ENCODE measurements at places on chromosomes 16 and 17.

DNA sequence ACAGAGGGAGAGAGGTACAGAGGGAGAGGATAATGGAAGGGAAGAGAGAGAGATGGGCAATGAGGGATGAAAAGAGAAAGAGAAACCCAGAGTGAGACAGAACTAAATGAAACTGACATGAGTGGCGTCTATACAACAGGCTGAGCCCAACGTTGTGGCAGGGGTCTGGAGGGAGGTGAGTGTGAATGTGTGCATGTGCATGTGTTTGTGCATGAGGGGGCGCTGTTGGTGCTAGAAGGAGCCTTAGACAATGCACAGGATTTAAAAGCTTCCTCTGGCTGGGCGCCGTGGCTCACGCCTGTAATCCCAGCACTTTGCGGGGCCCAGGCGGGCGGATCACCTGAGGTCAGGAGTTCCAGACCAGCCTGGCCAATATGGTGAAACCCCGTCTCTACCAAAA, 454.8 kb upstream of the CDH11 start:
- DNase-seq = no peak

DNA sequence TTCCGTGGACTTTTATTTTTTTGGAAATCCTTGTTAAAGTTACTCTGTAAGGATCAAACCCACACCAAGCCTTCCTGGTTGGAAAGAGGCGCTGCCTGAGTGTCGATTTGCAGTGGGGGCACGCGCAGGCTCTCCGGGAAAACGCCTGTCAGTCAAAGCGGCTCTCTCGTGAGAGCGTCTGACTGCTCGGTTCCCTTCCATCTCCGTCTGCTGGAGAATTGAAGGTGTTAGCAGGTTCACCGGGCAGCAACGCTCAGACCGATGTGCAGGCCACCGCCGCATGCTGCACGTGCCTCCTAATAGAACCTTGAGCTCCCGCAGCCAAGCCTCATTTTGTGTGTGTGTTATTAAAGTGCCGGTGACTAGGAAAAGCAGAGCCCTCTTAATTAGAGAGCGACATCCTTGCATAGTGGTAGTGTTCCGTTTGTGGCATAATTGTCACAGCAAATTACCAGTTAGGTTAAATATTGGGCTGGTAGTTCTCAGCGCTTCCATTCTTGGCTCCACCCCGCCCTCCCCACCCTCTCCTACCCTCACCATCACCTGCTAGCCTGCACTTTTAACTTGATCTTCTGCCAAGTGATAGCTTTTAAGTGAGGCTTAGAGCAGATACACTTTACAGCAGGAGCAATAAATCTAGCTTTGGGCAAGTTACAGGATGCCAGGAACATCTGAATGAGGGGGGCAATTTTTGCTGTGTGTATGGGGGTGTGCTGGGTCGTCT, 75.5 kb downstream of the RPA1 start:
- DNase-seq = no peak

DNA sequence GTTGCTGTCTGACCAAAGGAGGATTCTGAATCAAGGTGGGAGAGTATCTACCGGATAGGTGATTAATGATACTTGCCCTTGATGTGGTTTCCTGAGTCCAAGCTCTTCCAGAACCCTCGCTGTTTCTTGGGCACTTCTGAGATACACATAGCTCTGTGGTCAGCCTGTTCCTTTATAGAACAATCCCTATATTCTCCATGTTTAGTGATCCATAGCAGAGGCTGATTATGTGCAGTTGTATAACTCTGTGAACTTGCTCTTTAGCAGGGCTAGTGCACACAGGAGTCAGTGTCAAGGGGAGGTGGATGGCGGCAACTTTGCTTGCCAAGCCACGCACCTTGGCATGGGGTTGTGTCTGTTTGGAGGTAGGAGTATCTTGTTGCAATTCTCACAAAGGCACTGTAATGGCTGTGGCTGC, 36.1 kb downstream of the ARL4D start:
- no peak for DNase-seq

- no peak for DNase-seq
Measured at GRCh38 chr17:37050920-37051319, 102.2 kb downstream of the AATF start.

DNA sequence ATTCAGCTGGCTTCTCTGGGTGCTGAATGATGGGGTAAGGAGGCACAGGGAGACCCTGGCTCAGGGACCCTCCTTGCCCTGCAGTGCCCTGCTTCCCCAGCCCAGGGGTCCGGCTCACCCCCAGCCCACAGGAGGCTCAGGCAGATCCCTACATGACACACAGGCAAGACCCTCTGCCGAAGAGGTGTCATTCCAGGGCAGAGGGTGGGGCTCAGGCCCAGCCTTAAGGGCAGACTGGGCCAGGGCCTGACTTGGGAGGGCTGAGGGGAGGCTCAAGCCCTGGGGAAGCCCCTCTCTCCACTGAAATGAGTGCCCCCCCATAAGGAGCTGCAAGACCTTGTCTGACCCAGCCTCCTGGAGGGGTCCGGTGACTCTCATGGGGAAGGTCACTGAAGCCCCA, 30.3 kb upstream of the KSR1 start:
- no peak for DNase-seq

DNA sequence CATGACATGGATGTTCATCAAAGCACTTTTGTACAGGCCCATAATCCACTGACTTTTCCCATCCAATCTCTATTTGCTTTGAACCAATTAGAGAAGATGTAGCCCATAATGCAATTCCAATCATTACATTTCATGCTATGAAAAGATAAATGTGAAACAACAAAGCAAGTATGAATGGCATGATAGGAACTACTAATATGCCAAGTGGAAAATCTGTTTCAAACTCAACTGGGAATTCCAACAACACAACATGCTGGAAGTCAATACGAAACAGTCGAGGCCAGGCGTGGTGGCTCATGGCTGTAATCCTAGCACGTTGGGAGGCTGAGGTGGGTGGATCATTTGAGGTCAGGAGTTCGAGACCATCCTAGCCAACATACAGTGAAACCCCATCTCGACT, 39.6 kb upstream of the TMEM97 start:
- no peak for DNase-seq

- DNase-seq = no peak
Measured at GRCh38 chr17:20083156-20083859, 74.1 kb downstream of the SPECC1 start.

DNA sequence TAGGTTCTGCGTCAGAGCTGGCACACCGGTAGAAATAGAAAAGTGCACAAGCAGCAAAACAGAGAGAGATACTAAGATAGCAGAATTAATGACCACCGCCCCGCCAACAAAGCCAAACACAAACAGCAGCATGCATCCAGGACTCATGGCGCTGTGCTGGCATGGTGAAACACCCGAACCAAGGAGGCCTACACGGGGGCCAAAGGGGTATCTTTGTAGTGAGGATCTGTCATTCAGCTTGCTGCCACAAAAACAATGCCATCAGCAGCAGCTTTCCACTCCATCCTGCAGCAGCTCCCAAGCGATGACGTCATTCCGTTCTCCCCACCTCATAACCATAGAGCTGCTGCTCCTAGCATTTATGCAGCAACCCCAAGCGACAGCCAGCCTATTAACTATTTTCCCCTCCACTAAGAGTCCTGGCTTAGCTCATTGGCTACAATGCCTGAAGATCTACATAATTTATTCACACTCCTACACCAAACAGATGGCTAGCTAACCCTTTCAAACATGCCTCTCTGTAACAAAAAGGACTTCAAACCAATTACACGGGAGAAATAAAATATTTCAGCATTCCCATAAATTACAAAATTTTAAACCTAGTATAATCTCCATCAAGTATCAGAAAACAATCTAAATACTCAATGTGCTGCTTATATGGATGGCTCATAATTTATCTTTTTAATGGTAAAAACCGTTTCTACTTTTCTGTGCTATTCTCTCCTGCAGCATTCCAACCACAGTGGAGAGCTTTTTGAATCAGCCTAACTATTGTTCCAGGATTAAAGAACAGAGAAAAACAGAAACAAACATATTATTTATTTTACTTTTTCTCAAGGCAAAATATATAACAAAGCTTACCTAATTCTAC, 73.9 kb downstream of the SPAG9 start:
- DNase-seq = no peak

GRCh38 chr17:65956814-65957213, 235.1 kb downstream of the CEP112 start:
- no peak for DNase-seq

GRCh38 chr17:2704031-2704889, 7.3 kb downstream of the CLUH start:
- no peak for DNase-seq

DNA sequence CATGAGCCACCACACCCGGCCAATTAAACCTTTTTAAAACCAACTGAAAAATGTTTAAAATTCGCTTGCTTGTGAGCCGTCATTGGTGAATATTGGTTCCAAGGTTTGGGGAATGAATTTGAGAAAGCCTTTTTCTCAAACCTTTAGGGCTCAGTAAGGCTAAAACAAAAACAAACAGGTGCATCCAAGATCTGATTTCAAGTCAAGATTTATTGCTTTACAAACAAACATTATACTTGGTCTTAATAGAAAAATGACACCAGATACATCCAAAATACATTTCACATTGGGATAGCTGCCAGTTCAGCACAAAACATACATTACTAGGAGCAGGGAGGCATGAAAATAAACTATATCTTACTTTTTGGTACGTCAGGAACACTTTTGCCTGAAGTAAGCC, 5.4 kb downstream of the C17orf58 start:
- no peak for DNase-seq

DNA sequence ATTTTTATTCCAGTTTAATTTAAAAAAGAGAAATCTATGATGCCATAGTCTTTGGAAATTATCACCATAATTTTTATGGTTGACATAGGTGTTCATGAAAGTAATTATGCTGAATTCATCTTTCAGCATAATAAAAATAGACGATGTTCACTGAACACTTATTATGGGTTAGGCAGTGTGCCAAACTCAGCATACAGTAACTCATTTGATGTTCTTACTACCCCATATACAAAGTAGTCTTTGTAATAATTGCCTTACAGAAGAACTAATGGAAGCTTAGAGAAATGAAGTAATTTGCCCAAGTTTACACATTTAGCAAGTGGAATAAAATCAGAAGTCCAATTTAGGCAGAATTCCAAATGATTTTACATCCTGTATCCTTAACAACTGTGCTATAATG, 852.2 kb upstream of the GOT2 start:
- no peak for DNase-seq

DNA sequence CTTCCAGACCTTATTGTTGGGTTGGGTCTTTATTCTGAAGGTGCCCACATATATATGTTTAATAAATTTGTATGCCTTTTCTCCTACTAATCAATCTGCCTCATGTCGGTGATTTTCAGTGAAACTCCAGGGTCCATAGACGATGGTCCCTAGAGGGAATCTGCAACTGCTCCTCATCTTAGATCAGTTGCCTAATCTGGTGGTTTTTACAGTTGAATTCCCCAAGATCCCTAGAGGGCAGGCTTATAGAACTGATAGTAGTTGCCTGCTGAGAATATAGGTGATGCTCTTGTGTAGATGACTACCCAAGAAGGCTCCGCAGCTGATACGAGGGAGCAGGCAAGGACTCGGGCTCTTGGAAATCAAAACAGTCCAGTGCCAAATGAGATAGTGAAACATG, 619.2 kb upstream of the C16orf82 start:
- no peak for DNase-seq

GRCh38 chr16:27291722-27292240, 22.0 kb upstream of the IL4R start:
- DNase-seq = no peak

- no peak for DNase-seq
Measured at GRCh38 chr17:47789611-47790561, 31.7 kb downstream of the OSBPL7 start.

DNA sequence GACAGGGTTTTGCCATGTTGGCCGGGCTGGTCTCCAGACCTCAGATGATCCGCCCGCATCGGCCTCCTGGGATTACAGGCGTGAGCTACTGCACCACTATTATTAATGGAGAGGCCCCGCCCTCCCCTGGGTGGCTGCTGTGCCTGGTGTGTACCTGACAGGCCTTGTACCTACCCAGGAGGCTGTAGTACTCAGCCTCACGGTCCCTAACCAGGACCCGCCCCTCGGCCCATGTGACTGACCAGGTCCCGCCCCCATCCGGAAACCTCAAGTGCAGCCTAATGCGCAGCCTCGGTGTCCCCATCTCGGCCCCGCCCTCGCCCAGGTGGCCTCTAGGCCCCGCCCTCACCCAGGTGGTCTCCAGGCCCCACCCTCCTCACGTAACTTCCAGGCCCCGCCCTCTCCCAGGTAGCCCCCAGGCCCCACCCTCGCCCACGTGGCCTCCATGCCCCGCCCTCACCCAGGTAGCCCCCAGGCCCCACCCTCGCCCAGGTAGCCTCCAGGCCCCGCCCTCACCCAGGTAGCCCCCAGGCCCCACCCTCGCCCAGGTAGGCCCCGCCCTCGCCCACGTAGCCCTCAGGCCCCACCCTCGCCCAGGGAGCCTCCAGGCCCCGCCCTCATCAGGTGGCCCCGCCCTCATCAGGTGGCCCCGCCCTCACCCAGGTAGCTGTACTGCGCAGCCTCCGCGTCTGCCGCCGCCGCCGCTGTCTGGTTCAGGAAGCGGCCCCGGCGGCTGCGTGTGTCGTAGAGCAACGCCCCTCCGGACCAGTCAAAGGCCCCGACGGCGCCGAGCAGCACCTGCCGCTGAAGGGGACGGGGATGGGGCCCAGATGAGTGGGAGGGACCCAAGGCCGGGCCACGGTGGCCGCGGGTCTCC, 31.0 kb downstream of the HASPIN start:
- DNase-seq = peak; percentile 85

DNA sequence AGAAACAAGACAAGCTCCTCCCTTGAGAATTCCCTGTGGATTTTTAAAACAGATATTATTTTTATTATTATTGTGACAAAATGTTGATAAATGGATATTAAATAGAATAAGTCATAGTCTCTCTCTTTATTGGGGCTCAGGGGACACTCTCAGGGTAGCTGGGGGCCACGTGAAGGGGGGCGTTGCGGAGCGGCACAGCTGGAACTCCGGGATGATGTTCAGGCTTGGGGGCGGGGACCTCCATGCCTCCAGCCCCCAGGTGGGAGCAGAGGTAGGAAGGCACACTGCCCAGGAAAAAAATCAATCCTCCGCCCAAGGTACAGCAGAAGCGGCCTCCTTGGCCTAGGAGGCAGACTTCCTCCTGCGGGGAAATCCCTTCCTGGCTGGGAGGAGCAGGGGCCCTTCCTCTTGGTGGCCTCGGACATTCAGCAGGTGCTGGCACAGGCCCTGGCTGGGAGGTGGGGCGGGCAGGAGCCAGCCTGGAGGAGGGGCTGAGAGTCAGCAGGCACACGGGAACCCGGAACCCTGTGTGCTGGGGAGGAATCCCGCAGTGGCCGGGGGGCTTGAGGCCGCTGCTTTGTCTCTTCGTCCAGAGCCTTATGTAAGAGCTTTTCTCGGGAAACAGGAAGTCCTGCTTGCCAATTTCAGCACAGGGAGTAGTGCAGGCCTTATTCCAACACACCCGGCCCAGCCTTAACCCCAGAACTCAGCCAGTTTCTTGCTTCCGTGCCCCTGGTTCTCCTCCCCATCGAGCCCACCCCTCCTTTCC, 591 bp upstream of the TNFSF13 start:
- no peak for DNase-seq

DNA sequence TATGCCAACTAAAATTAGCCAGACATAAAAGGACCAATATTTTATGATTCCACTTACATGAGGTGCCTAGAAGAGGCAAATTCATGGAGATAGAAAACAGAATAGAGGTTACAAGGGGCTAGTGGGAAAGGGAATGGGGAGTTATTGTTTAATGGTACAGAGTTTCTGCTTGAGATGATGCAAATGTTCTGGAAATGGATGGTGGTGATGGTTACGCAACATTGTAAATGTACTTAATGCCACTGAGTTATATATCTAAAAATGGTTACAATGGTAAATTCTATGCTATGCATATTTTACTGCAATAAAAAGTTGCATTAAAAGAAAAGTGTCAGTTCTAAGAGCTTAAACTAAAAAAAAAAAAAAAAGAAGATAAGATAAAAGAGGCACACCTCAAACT, 17.9 kb downstream of the MT1X start:
- no peak for DNase-seq
